ENCODE measurements at places on chromosomes 4 and X.

- DNase-seq = no peak
These were observed 496.6 kb downstream of the STIM2 start for GRCh38 chr4:27357283-27357682.

DNA sequence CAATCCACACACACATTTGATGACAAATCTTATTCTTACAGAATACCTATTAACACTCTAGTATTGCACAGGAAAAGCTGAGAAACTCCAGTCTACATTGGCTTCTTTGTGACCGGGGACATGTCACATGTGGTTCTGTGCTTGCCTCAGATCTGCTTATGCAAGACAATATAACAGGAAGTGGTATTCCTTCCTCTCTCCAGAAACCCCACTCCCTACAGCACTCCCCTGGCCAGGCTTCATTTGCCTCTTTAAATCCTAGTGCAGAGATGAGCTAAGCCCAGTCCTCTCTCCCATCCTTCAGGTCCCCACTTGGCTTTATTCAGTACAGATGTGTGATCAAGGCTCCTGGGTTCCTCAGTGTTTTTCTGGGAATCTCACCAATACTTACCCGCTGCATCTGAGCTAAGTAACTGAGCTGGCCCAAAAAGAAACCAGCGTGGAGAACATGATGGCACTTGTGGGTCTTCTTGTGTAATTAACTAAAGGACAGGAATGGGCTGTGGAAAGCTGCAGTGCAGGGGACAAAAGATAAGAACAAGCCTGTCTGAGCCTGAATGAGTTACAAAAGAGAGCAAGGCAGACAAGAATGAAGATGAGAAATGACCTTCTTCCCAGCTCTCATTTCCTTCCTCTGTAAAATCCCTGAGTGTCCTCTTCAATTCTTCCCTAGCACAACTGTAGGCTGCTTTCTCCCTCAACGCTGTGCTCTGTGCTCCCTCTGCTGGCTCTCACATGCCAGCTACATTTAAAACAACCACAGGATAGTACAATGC lies 105.6 kb downstream of the HNRNPD start:
- DNase-seq = no peak

GRCh38 chrX:119745283-119745848 lies 13.0 kb upstream of the SOWAHD start:
- no peak for DNase-seq

- no peak for DNase-seq
These were observed 63.1 kb downstream of the NPY2R start for GRCh38 chr4:155271557-155271956.

GRCh38 chr4:24116107-24116506 lies 226.3 kb upstream of the PPARGC1A start:
- no peak for DNase-seq

- no peak for DNase-seq
These were observed 118.1 kb downstream of the ENPP6 start for GRCh38 chr4:184099535-184099966.

- DNase-seq = no peak
These were observed 126.6 kb downstream of the HNRNPD start for GRCh38 chr4:82247171-82247570.

GRCh38 chr4:44652002-44652401 lies 577 bp upstream of the YIPF7 start:
- no peak for DNase-seq

DNA sequence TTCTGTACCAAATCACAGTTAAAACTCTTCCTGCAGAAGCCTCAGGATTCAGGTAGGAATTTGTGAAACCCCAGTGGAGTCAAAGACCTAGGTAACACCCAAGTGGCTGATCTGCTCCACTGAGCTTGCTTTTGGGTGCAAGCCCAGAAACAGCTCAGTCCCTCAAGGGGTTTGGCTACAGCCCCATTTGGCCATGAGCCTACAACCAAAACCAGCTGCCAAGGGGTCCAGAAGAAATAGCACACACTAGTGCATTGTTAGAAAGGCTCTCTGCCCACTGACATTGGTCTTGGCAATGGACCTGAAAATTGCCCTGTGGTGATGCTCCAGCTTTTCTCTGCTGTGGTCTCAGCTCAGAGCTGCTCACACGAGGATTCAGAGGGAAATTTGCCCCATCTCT lies 577.4 kb upstream of the INTU start:
- DNase-seq = no peak

DNA sequence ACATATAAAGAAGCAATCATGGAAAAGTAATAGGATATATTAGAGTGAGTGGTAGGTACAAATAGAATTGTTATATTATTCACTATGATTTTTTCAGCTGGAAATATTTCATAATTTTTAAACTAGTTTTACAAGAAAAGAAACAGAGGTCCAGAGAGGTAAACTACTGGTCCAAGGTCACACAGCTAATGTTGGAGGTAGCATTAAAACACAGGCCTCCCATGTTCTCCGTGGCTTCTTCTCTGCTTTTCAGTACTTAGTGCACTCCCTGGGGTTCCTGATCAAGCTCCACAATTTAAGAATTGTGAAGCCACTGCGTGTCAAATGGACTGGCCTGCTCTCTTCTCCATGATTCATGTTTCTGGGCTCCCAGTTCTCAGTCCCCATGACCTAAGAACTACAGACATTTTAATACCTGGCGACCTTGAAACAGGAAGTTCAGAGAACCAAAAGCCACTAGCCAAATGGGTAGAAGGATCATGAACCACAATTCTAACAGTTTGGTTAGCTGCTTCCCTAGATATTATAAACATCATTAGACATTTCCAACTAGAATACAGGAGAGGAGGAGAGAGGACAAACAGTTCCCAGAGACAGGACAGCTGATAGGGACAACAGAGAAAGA lies 172.0 kb upstream of the KLF3 start:
- no peak for DNase-seq

DNA sequence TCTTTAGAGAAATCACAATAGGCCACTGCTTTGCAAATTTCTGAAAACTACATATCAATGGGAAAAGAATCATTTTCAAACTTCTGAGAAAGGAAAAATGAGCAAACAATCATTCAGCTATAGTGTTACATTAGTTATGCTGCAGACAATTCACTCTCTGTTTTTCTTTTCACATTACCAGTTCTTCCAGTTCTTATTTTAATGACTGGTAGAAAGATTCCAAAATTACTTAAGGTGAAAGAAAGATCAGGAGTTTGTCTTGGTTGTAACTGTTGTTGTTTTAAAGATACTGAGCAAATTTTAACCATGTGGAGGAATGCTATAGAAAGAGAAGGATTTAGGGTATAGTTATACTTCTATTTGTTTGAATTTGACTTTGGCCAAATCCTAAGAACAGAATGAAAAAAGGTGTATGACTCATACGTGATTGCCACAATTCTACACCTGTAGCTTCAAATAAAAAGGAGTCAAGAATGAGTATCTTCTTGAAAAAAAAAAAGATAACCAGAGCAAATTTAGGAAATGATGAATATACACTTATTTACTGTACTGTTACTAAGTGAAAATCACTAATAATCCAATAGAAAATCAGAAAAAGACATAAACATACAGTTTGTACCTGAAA lies 21.0 kb upstream of the RASGEF1B start:
- no peak for DNase-seq

DNA sequence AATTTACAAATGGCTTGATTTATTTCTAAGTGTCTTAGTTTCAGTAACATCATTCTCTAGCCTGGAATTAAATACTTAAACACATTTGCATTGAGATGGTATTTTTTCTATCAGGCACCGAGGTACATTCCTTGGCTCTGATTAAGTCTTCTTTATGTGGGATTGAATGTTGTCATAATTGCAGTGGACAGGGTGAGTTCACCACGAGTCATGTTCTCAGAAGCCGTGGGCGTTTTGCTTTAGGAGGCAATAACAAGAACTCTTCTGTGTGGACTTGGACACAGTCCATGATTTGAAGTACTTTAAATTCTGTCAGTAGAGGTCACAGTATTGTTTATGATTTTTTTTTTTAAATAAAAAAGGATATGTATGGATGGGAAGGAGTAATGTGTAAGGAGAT lies 57.1 kb upstream of the EFHC2 start:
- DNase-seq = no peak

- DNase-seq = no peak
These were observed 55.1 kb upstream of the PGAM4 start for GRCh38 chrX:78024349-78025059.

DNA sequence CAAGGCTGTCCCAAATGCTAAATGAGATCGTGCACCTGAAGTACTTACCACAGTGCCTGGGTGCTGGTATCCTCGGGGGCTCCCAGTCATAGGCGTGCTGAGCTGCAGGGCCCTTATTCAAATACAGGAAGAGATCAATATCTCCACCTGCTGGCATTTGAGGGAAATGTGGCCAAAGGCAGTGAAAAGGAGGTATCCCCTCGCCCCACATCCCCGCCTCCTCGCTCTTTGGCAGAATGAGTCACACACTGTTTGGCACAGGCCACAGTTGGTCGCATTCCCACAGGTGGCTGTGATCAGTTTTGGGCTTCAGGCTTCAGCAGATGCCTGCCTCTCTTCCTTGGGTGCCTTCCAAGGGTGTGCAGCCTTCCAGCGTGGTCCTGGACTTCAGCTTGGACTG lies 28.4 kb downstream of the ZNF185 start:
- peak; percentile 21 for DNase-seq

GRCh38 chrX:115372152-115372551 lies 82.6 kb downstream of the LUZP4 start:
- no peak for DNase-seq

DNA sequence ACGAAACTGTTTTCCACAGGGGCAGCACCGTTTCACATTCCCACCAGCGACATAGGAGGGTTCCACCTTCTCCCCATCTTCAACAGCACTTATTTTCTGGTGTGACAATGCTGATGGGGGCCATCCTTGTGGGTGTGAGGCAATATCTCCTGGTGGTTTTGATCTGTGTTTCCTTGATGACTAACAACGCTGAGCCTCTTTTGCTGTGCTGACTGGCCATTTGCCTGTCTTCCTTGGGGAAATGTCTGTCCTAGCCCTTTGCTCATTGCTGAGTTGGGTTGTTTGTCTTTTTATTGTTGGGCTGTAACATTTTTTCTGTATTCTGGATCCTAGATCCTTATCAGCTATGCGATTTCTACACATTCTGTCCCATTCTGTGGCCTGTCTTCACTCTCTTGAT lies 33.7 kb downstream of the ATP2B3 start:
- no peak for DNase-seq

GRCh38 chrX:1462596-1463251 lies 10.0 kb upstream of the ASMTL start:
- DNase-seq = peak; percentile 48

- DNase-seq = no peak
These were observed 20.2 kb downstream of the SYAP1 start for GRCh38 chrX:16739574-16739973.

DNA sequence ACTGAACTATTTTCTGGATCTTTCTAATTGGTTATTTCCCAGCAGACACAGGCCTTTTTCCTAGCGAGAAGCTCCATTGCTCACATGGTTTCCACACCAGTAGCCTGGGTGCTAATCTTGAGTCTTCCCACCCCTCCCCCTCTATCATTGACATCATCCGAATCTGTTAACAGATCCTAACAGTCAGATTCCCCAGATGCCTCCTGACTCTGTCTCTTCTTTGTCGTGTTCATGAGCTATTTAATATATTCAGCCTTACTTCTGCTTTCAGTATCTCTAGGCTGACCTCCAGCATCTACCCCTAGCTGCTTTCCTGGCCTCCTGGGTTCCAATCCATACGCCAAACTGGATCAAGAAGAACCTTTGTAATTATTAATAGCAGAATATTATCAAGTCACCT lies 85.0 kb downstream of the CLNK start:
- no peak for DNase-seq

GRCh38 chrX:154532690-154533089 lies 14.0 kb downstream of the G6PD start:
- no peak for DNase-seq

DNA sequence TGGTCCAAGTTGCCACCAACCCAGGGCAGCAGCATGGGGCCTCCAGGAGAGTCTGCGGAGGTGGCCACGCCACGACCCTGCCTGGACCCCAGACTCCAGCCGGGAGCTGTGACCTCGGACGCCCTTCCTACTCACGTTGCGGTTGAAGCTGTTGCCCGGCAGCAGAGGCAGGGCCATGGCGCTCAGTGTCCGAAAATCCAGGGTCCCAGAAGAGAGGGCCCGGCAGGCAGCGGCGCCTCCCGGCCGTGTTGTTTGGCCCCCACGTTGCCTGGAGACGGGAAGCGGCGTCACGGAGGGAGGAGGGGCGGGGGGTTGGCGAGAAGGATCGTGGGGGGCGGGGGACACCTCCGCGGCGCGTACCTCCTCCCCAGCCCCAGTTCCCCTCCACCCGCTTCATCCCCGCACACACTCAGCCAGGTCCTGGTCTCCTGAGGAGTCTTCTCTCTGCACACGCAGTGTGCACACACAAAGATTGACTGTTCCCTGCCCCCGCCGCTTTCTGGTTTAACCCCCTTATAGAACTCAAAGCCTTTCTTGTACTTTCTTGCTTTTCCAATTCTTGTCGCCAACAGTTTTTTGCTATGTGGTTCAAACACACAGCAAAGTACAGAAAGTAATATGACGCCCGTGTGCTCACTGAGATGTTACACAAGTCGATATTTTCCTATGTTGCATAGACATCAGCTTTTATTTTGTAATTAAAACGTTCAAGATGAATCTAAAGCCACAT lies at the start of gene EFHC2:
TSS of gene EFHC2 (minus strand) at position 261 of the 730 bp plus-strand sequence. CDS start at position 177, 84 bp downstream.
- no peak for DNase-seq

DNA sequence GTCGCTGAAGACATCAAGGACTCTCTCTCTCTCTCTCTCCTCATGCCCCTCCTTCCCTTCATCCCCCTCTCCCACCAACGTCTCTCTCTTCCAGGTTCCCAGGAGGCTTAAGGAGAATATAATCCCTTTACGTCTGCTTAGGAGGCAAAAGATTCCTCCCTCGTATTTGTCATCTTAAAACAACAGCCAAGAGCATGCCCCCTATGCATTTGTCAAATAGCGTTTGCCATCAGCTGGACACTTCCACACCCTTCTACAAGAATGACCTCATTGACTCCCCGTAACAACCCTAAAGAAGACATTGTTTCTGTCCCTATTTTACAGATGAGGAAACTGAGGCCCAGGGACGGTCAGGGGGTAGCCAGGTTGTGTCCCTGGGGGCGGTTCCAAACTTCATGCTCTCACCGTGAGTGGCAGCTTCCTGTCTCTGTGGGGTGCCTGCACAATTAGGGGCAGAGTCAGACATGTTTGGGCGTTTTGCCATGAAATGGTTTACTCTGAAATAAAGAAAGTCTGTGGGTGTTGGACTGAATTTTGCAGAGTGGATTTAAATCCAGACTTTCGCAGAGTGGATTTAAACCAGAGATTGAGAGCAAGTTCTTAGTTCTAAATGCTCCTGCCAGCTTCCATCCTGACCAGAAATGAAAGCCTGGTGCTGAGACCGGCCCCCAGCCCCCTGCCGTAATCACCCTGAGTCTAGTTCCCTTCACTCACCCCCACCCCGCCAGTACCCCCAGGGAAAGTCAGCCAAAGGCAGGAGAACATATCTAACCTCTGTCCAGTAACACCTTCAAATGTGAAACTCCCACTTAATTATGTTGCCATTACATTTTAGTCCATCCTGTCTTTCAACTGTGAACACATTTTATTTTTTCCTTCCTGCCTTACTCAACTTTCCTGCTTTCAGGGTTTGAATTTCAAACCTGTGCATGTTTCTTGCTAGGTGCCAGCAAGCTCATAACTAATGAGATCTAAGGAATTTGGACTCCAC lies 44.3 kb upstream of the TBL1X start:
- DNase-seq = no peak

Data from stimulated activated CD8-positive, alpha-beta memory T cell treated with anti-CD3 and anti-CD28 coated beads, Interleukin-4, amount 100 ng/mL, for 24 hours (primary cell).